ENCODE measurements at places on chromosomes 1 and 21.

DNA sequence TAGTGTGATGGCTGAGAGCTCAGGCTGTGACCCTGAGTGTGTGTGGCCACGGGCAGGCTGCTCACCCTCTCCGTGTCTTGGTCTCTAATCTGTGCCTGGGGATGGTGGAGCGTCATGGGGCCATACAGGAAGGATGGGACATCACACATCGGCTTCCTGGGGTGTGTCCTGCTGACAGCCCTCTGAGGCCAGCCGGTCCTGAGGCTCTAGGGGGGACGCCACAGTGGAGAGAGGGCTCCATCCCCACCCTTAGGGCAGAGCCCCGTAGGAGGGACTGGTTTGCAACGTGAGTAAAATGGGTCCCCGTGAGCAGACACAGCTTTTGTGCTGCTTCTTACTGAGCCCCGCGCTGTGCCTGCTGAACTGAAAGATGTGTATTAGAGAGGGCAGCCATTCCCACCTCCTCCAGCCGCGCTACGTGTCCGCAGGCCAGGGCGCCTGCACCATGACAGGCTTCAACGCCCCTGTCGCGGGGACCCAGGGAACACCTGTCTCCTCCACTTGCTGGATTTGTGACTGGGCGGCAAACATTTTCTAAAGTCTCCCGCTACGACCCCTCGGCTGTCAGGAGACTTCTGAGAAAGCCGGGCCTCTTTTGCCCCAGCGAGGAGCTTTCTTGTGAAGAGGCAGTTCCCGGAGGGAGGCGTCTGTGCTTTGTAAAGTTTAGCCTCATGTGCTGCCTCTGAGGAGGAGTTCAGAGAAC, 8.1 kb downstream of the COL18A1 start:
- DNase-seq: no peak

DNA sequence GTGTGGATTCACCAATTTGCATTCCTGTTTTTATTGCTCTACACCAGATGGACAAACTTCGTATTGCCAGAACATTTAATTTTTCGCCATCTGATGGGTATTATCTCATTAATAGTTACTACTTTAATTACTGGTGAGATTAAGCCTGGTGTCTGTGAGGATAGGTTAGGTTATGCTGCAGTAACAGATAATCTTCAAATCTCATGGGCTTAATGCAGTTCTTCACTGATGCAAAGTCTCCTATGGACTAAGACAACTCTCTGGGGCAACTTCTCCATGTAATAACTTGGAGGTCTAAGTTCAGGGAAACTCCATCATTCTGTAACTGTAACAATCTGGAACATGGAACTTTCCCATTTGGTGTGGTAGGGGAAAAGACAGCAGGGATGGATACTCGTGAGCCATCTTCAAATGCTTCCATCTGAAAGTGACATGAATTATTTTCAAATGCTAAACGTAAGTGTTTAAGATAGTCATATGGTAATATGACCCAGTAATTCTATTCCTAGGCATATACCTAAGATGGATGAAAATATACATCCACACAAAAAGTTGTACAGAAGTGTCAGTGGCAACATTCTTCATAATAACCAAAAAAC, 111.6 kb downstream of the LEPR start:
- no peak for DNase-seq

- no peak for DNase-seq
These were observed 36.1 kb downstream of the EIF2D start for GRCh38 chr1:206575894-206576737.

DNA sequence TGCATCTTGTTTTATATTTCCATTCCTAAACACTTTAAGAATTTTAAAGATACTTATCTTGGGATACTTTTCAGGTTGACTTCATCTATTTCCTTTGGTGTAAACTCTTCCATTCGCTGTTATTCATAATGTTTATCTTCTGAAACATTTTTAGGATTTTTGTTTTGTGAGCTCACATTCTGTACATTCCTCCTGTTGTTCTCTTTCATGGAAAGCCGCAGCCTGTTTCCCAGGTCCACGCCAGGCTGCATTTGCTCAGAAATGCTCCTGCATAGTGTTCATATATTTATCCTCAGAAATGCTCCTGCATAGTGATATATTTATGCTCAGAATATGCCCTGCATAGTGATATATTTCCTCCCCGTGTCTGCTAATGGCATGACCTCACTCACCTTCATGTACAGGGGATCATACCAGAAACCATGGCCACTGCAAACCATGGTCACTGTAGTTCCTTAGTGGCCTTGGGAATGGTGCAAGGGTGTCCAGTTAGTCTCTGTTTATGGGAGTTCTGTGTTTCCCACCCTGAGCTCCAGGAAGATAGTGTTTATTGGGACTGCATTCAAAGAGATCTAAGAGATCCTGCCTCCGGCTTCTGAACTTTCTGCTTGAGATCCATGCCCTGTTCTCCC, 153.9 kb upstream of the GREM2 start:
- no peak for DNase-seq

DNA sequence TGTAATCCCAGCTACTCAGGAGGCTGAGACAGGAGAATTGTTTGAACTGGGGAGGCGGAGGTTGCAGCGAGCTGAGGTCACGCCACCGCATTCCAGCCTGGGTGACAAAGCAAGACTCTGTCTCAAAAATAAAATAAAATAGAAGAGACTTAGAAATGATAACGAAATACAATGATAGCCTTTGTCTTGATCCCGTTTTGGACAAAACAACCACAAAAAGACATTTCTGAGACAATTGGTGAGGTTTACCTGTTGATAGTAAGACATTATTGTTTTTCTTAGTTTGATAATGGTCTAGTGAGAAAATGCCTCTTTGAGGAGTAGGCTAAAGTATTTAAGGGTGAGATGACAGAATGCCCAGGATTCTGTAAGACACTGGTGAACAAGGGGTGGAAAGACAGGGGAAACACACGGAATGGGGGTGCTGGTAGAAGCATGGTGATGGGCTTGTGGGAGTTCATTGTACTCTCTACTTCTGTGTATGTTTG, 11.9 kb upstream of the SHE start:
- DNase-seq: no peak

DNA sequence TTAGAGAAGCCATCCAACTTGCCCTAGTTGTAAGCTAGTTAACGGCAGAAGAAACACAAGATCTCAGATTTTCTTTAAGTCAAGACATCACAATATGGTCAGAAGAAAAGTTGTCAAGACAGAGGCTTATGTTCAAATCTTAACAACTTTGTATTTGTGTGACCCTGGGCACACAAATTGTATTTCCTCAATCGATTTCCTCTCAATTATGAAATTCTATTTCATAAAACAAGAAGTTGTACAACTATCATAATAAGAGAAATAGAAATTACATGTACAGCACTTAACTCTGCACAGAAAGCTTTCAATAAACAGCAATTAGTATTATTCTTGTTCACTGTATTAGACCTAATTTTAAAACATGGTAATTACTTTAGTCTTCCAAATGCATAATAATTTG, 62.9 kb upstream of the SDC3 start:
- no peak for DNase-seq

GRCh38 chr1:112296908-112297307, 99.1 kb upstream of the CTTNBP2NL start:
- DNase-seq: no peak

DNA sequence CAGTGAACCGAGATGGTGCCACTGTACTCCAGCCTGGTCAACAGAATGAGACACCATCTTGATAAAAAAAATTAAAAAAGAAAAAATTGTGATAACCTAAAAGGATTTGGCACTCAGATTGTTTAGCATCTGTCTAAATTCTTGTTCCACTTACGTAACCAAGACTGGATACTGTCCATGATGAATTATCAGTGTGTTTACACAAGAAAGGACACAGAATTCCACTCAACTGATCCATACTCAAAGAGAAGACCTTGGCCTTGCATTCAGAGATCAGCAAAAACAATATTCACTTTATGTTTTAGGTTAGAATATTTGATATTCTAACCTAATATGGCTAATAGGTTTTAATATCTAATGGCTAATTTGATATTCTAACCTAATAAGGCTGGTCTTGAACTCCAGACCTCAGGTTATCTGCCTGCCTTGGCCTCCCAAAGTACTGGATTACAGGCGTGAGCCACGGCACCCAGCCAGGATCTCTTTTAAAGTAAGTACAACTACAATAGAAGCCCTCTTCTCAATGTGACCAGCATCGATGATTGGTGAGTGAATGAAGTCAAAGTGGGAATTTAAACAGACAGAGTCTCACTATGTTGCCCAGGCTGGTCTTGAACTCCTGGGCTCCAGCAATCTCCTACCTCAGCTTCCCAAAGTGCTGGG, 43.1 kb upstream of the COX20 start:
- DNase-seq: no peak

- no peak for DNase-seq
These were observed 72.5 kb downstream of the CD34 start for GRCh38 chr1:207838156-207839082.

DNA sequence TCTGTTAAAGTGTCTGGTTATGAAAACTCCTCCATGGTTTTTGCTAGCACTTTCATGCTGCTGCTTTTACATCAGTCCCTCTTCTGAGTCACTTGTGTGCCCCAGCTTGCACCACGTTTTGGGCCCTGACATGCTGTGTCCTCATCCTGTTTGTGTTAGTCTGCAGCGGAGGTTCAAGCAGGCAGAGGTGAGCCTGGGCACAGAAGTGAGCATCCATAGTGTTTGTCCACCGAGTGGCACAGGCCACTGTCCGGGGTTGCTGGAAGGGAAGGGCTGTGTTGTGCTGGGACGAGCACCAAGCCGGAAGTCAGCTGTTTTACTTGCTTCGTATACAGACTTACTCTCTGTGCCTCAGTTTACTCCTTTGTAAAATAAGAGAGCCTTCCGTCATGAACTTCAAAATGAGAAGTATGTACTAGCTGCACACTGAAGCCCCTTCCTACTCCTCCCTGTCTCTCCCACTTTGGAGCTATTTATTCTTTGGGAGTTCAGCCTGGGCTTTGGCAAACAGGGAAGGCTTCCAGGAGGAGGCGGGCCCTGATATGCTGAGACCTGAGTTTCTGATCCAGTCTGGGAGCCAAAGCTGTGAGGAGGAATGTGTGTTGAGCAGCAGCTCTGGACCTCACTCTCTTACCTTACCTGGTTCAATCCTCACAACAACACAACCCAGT, 10.7 kb upstream of the LAPTM5 start:
- no peak for DNase-seq

DNA sequence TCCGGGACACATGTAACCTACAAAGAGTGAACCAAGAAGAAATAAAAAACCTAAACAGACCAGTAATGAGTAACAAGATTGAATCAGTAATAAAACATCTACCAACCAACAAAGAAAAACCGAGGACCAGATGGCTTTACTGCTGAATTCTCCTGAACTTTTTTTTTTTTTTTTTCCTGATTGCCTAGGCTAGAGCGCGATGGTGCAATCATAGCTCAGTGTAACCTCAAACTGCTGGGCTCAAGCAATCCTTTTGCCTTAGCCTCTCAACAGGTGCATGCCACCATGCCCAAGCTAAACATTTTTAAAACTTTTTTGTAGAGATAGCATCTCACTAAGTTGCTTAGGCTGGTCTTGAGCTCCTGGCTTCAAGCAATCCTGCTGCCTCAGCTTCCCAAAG, 11.2 kb upstream of the FGGY start:
- DNase-seq: no peak

DNA sequence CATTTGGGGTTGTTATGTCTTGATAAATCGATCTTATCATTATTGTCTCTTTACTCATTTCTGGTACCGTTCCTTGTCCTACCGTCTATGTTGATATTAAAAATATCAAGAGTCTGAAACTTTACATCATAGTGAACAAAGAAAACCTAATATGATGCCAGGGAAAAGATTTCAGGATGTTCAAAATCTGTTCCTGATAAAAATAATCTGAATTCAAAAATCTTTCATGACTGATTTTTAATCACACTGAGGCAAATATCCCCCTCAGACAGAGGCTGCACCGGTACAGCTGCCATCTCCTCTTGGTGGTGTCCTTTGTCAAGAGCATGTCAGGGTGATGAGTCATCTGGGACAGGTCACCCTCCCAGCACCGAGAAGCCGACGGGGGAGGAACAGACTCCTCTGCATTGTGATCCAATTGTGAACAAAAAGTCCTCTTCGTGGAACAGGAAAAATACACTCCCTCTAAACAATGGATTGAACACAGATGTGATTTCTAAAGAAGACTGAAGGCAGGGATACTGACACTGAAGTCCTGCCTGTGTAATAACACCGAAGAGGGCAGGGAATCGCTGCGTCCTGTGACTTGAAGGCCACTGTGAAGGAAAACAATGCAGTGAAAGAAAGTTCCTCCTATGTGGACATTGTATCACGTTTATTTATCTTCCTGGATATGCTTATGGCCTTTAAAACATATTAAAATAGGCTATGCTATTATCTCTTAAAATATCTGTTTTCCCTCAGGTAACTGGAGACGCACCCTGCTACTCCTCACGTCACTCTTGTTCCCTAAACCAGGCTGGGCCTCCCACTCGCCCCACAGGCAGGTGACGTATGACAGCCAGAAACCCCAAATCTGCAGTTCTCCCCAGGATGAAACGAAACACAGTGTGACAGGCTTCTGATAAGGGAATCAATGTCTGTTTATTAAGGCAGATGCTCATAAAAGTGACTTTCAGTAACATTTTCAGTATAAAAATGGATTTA, 4.3 kb upstream of the SPATC1L start:
- no peak for DNase-seq

- no peak for DNase-seq
These were observed 95.3 kb upstream of the HIVEP3 start for GRCh38 chr1:42013881-42014470.

DNA sequence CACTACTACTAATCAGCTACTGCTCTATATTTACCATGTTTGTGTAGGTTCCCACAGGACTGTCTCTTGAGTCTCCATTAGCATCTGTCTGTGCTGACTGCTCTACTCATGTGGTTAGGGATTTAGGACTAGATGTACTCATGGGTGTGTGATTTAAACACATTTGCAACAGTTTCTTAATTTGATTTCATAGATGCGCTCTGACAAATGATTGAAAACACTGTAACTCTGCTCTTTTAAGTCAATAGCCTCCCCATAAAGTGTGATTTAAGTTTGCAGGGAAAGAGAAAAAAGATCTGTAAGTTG, 809.3 kb downstream of the NCAM2 start:
- no peak for DNase-seq

- no peak for DNase-seq
These were observed 22.7 kb downstream of the POFUT2 start for GRCh38 chr21:45264912-45265515.

- DNase-seq: no peak
These were observed 402.2 kb upstream of the RUNX1 start for GRCh38 chr21:35451276-35451675.

GRCh38 chr1:184387476-184388318, 868 bp downstream of the C1orf21 start:
- peak; percentile 65 for DNase-seq

Data from nephron progenitor cell (in vitro differentiated cells).